Naive thymus-derived CD4-positive, alpha-beta T cell (primary cell): ENCODE measurements at places on chromosomes 11 and 22. TPM values are rescaled to one million over a fixed set of nuclear protein-coding genes. Genes with fewer than 3 reads are reported as not detected.

DNA sequence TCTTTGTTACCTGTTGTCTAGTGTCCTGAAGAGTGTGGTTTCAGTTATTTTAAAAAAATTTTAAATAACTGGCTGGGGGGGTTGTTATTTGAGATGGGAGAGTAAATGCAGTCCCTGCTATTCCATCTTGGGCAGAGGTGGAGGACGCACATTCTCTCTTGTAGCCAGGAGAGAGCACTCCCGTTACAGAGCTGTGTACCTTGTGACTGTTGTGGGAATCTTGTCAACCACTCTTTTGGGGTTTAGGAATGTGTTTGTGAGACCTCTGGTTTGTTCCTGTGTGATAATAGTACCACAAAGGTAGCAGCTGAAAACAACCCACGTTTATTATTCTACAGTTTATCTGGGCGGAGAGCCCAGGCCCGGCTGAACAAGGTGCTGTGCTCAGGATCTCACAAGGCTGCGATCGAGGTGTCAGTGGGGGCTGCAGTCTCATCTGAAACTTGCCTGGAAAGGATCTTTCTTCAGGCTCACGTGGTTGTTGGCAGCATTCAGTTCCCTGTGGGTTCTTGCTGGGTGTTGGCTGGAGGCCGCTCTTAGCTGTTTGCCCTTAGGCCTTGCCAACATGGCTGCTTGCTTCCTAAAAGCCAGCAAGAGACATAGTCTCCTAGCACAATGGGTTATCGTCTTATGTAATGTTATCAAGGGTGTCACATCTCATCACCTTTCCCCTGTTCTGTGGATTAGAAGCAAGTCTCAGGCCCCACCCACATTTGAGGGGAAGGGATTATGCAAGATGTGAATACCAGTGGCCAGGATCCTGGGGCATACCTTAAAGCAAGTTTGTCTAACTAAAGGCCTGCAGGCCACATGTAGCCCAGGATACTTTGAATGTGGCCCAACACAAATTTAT, 20.6 kb downstream of the IGHMBP2 start:
- no peaks in the 10 kb centered on the region for H3K4me1 ChIP-seq
- DNase-seq, result no peak
- no peak overlapping the region for H3K27ac ChIP-seq
- H3K27me3 ChIP-seq, result no peaks in the 10 kb centered on the region
- H3K36me3 ChIP-seq, result peaks cover 95% of the 10 kb centered on the region

- H3K27ac ChIP-seq, result no peak overlapping the region
- no peaks in the 10 kb centered on the region for H3K4me1 ChIP-seq
- no peak for DNase-seq
- no peaks in the 10 kb centered on the region for H3K36me3 ChIP-seq
- H3K27me3 ChIP-seq, result no peaks in the 10 kb centered on the region
- no peak overlapping the region for H3K4me3 ChIP-seq
These were observed 963.6 kb downstream of the BRD1 start for GRCh38 chr22:48863965-48864528.

DNA sequence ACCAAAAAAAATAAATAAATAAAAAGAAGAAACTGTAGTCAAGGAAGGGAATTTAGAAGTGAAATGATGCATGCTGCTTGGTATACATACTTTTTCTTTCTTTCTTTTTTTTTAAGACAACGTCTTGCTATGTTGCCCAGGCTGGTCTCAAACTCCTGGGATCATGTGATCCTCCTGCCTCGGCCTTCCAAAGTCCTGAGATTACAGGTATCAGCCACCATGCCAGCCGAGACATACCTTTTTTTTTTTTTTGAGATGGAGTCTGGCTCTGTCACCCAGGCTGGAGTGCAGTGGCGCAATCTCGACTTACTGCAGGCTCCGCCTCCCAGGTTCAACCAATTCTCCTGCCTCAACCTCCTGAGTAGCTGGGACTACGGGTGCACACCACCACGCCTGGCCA, 21.7 kb upstream of the ARRB1 start:
- no peaks in the 10 kb centered on the region for H3K27me3 ChIP-seq
- H3K4me1 ChIP-seq, result no peaks in the 10 kb centered on the region
- H3K27ac ChIP-seq, result no peak overlapping the region
- no peak overlapping the region for H3K4me3 ChIP-seq
- DNase-seq, result no peak

DNA sequence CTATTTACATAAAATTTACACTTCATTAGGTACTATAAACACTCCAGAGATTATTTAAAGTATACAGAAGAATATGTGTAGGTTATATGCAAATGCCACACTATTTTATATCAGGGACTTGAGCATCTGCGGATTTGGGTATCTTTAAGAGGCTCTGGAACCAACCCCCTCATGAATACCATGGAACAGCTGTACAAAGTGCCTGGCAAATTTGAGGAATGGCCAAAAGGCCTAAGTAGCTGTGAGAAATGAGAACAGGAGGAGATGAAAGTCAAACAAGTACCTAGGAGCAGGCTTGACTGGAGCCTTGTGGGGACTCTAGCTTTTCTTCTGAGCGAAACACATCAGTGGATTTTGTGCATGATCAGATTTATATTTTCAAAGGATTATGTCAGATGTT, 149.3 kb downstream of the RBFOX2 start:
- H3K36me3 ChIP-seq, result no peaks in the 10 kb centered on the region
- H3K27ac ChIP-seq, result no peak overlapping the region

GRCh38 chr11:72179804-72180396, 12.0 kb upstream of the FOLR1 start:
- no peak overlapping the region for H3K27ac ChIP-seq
- no peaks in the 10 kb centered on the region for H3K36me3 ChIP-seq
- H3K4me1 ChIP-seq, result no peaks in the 10 kb centered on the region
- H3K4me3 ChIP-seq, result no peak overlapping the region
- no peak for DNase-seq

The SSTR3 gene
- 6.4 and 6.8 TPM in 2 replicates for total RNA-seq

The APOL5 gene
- total RNA-seq, result not detected
